ENCODE measurements at places on chromosomes 2 and 18. TPM values are rescaled to one million over a fixed set of nuclear protein-coding genes. Genes with fewer than 3 reads are reported as not detected.

DNA sequence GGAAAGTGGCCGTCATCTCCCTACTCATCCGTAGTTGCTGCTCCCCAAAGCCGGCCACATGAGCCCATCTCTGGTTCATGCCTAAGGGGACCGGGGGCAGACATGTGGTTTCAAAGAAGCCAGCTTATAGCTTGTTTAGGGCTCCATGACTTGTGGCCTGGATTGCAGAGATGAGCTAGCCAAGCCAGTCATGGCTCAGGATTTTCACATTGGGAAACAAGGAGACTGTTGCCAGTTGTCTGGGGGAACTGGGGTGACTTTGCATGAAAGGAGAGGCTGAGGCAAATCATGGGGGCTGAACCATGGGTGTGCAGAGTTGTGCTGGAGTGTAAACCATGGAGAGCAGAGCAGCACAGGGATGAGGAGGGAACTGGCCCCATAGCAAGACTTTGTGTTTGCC, 183.0 kb upstream of the APCDD1 start:
- H3K36me3 ChIP-seq: no peaks in the 10 kb centered on the region
- no peaks in the 10 kb centered on the region for H3K4me1 ChIP-seq
- H3K27ac ChIP-seq: no peak overlapping the region
- H3K27me3 ChIP-seq: no peaks in the 10 kb centered on the region
- no peak for DNase-seq
- no peak overlapping the region for H3K4me3 ChIP-seq

GRCh38 chr18:36627637-36628036, 201.2 kb downstream of the TPGS2 start:
- DNase-seq: no peak
- H3K27ac ChIP-seq: peak overlapping the region; percentile 44
- H3K4me1 ChIP-seq: no peaks in the 10 kb centered on the region
- H3K36me3 ChIP-seq: no peaks in the 10 kb centered on the region

- no peak overlapping the region for H3K4me3 ChIP-seq
- H3K27me3 ChIP-seq: no peaks in the 10 kb centered on the region
- no peak for DNase-seq
- H3K27ac ChIP-seq: no peak overlapping the region
- peaks cover 5% of the 10 kb centered on the region for H3K36me3 ChIP-seq
Observed at GRCh38 chr2:186459009-186459408, 27.1 kb upstream of the ZC3H15 start.

DNA sequence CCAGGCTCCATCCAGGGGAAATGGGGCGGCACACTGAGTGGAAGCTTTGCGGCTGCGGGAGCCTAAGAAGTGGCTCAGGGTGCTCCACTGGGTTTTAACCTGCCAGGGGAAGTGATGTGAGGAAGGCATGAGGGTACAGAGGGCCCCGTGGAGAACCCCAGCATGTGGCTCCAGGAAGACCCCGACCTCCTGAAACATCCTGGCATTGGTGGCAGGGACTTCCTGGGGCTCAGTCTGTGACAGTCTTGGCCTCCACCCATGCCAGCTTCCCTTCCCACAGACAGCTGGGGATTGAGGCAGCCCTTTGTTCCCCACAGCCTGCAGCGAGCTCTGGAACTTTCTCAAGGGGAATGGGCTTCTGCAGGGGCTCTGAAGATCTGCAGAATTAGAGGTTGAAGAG, 146.6 kb downstream of the TNS1 start:
- peaks cover 5% of the 10 kb centered on the region for H3K4me1 ChIP-seq
- no peaks in the 10 kb centered on the region for H3K27me3 ChIP-seq
- no peak overlapping the region for H3K27ac ChIP-seq
- H3K4me3 ChIP-seq: no peak overlapping the region
- no peak for DNase-seq

GRCh38 chr2:201859949-201860348, 53.6 kb downstream of the CDK15 start:
- no peaks in the 10 kb centered on the region for H3K4me1 ChIP-seq
- H3K4me3 ChIP-seq: no peak overlapping the region
- H3K27ac ChIP-seq: no peak overlapping the region
- no peaks in the 10 kb centered on the region for H3K36me3 ChIP-seq
- no peaks in the 10 kb centered on the region for H3K27me3 ChIP-seq

DNA sequence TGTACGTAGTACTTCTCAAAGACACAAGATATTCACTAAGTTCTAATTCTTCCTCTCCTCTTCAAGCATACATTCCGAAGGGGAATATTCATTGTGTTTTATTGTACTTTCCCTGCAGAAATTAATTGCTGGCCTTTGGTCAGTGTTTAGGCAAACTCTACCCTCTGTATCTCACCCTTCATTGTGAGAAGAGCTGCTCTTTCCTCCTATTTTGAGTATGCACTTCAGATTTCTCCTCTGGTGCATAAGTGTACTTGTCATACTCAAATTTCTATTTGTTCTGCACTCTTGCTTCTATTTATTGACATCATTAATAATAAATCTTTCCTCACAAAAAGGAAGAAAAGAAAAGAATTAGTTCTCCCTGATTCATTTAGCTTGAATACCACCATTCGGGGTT, 485.4 kb upstream of the SLC8A1 start:
- H3K36me3 ChIP-seq: no peaks in the 10 kb centered on the region
- no peaks in the 10 kb centered on the region for H3K4me1 ChIP-seq
- DNase-seq: no peak
- H3K27me3 ChIP-seq: no peaks in the 10 kb centered on the region
- no peak overlapping the region for H3K4me3 ChIP-seq

- no peaks in the 10 kb centered on the region for H3K27me3 ChIP-seq
- no peak for DNase-seq
- H3K36me3 ChIP-seq: no peaks in the 10 kb centered on the region
- no peaks in the 10 kb centered on the region for H3K4me1 ChIP-seq
Observed at GRCh38 chr18:79427368-79428225, 31.9 kb downstream of the NFATC1 start.

- no peaks in the 10 kb centered on the region for H3K27me3 ChIP-seq
- H3K4me1 ChIP-seq: no peaks in the 10 kb centered on the region
- DNase-seq: no peak
- no peak overlapping the region for H3K4me3 ChIP-seq
Observed at GRCh38 chr2:224310943-224311625, 90.8 kb downstream of the FAM124B start.

DNA sequence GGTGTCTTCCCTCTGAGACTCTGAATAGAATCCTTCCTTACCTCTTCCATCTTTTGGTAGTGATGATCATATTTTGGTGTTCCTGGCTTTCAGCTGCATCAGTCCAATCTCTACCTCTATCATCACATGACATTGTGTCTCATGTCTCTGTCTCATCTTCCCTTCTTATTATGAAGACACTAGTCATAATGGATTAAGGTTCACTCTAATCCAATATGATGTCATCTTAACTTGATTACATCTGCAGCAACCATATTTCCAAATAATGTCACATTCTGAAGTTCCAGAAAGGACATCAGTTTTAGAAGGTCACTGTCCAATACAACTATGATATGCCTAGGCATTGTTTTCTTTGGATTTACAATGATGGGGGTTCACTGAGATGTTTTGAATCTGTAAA, 31.5 kb downstream of the CMPK2 start:
- no peak overlapping the region for H3K27ac ChIP-seq
- H3K27me3 ChIP-seq: no peaks in the 10 kb centered on the region
- H3K4me1 ChIP-seq: no peaks in the 10 kb centered on the region
- no peak overlapping the region for H3K4me3 ChIP-seq

GRCh38 chr2:213177679-213178078, 26.3 kb upstream of the IKZF2 start:
- H3K27me3 ChIP-seq: no peaks in the 10 kb centered on the region
- DNase-seq: no peak
- H3K36me3 ChIP-seq: no peaks in the 10 kb centered on the region
- H3K4me3 ChIP-seq: no peak overlapping the region
- H3K4me1 ChIP-seq: no peaks in the 10 kb centered on the region

DNA sequence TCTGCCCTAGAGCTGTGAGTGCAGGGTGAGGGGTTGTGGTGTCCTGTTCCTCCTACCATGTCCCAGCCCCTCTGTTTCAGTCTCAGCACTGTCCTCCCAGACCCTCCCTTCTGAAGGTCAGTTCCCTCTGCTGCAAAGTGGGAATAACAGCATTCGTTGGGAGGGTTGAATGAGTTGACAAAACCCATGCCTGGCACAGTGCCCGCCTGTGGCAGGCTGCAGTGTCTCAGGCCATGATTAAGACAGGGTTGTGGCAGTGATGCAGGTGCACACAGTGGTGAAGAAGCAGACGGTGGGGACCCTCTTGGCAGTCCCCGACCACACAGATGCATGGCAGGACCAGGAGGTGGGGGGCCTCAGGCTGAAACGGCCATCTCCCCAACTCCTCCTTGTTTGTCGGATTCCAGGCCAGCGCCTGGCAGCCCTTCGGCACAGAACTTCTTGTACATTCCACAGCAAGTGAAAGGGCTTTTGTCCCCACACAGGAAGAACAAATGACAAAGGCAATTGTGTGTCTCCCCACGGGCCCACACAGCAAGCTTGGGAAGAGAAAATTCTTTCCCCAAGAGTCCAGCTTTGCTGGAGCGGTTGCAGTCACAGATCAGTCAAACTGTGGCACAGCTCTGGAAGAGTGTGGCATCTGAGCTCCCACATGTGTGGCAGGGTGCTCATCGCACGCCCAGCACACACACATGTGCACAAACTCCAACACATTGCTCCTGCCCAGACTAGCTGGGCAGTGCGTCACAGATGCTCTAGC, 92.0 kb upstream of the MSH2 start:
- H3K27me3 ChIP-seq: no peaks in the 10 kb centered on the region
- no peak overlapping the region for H3K4me3 ChIP-seq
- DNase-seq: peak; percentile 90
- peak overlapping the region; percentile 89 for H3K27ac ChIP-seq

GRCh38 chr2:49105506-49105905, 48.8 kb downstream of the FSHR start:
- H3K36me3 ChIP-seq: no peaks in the 10 kb centered on the region
- no peak for DNase-seq
- H3K27me3 ChIP-seq: no peaks in the 10 kb centered on the region
- H3K27ac ChIP-seq: no peak overlapping the region
- no peak overlapping the region for H3K4me3 ChIP-seq
- no peaks in the 10 kb centered on the region for H3K4me1 ChIP-seq

- no peak overlapping the region for H3K4me3 ChIP-seq
- no peak overlapping the region for H3K27ac ChIP-seq
- H3K27me3 ChIP-seq: no peaks in the 10 kb centered on the region
Observed at GRCh38 chr18:6859676-6860422, 130.3 kb downstream of the ARHGAP28 start.

DNA sequence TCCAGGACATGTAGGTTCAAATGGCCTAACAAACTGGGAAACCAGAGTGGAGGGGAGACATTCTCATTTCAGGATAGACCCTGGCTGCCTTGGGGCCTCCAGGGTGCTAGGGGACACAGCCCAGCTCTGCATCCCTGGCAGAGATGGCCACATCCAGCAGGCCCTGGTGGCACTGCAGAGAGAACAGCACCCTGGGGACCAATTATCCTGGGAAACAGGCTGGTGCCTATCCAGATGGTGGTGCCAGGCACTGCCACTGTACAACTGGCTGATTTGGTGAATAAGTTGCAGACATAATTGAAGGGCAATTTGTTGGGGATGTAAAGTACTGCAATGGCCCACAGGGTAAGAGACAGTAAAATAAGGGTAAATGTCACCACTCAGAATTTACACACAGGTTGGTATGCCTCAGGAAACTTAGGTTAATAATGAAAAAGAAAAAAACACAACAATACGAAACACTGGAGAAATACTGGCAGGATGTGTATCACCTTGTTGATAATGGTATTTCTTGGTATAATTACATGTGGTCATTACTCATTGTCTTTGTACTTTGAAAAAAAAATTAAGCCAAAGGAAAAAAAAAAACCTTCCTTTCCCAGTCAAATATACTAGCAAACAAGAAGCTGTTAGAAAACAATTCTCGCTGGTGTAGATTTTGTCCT, 12.8 kb upstream of the SFTPB start:
- DNase-seq: no peak
- peak overlapping the region; percentile 54 for H3K27ac ChIP-seq
- H3K36me3 ChIP-seq: no peaks in the 10 kb centered on the region
- no peak overlapping the region for H3K4me3 ChIP-seq

- H3K27me3 ChIP-seq: no peaks in the 10 kb centered on the region
- H3K4me1 ChIP-seq: no peaks in the 10 kb centered on the region
- no peak overlapping the region for H3K27ac ChIP-seq
- no peak for DNase-seq
- no peaks in the 10 kb centered on the region for H3K36me3 ChIP-seq
Observed at GRCh38 chr2:209790066-209790728, 18.6 kb downstream of the UNC80 start.

DNA sequence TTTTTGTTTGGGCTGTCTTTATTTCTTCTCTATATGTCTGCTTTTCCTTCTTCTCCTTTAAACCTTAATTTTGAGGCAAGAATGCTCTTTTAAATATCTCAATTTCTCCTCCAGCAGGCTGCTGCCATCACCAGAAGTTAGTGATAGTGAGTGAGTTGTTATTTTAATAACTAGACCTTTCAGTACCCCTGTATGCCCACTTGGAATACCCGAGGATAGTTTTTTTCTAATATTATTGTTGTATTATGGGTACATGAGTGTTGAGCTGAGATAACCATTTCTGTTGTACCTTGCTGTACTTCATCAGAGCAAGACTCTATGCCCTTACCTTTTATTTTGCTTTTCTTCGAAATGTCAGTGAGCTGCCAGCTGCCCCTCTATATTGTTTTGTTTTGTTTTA, 50.1 kb downstream of the PPM1B start:
- H3K27me3 ChIP-seq: no peaks in the 10 kb centered on the region
- no peak overlapping the region for H3K27ac ChIP-seq
- no peaks in the 10 kb centered on the region for H3K4me1 ChIP-seq
- no peaks in the 10 kb centered on the region for H3K36me3 ChIP-seq
- DNase-seq: no peak
- no peak overlapping the region for H3K4me3 ChIP-seq

DNA sequence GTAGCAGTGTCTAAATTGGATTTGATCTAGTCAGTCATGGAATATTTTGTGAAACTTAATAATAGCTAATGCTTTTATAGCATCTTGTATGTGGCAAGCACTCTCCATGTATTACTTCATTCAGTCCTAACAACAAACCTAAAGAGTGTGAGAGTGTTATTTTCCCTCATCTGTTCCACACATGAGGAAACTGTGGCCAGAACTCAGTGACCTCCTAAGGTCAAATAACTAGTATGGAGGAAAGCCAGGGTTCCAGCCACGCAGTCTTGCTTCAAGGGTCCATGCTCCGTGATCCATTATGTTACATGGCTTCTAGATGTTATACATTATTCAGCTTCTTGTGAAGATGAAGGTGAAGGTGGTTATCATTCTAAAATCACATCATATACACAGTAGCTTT, 45.5 kb downstream of the TWSG1 start:
- no peaks in the 10 kb centered on the region for H3K4me1 ChIP-seq
- H3K27ac ChIP-seq: peak overlapping the region; percentile 45
- H3K4me3 ChIP-seq: no peak overlapping the region
- no peaks in the 10 kb centered on the region for H3K36me3 ChIP-seq

- H3K27me3 ChIP-seq: no peaks in the 10 kb centered on the region
- DNase-seq: no peak
- no peaks in the 10 kb centered on the region for H3K36me3 ChIP-seq
- H3K27ac ChIP-seq: peak overlapping the region; percentile 48
- H3K4me3 ChIP-seq: no peak overlapping the region
Observed at GRCh38 chr18:34834897-34835296, 124.8 kb downstream of the DTNA start.

Gene MAB21L4
- total RNA-seq: 0.15 TPM

Gene POTEC
- total RNA-seq: 4.9 TPM

Gene CCDC74A
- total RNA-seq: 100 TPM

Gene CCDC68
- total RNA-seq: 6.6 TPM

Gene FHL2
- total RNA-seq: 20.0 TPM

Gene SMYD1
- not detected for total RNA-seq

Gene KIAA2012
- not detected for total RNA-seq

Gene TEX44
- total RNA-seq: not detected

Gene PIKFYVE
- total RNA-seq: 33.8 TPM

Gene DYTN
- total RNA-seq: not detected

Gene CFAP221
- 3.5 TPM for total RNA-seq

Data from breast epithelium (tissue), 4 donors.